ENCODE measurements at places on chromosomes 5 and 9.

DNA sequence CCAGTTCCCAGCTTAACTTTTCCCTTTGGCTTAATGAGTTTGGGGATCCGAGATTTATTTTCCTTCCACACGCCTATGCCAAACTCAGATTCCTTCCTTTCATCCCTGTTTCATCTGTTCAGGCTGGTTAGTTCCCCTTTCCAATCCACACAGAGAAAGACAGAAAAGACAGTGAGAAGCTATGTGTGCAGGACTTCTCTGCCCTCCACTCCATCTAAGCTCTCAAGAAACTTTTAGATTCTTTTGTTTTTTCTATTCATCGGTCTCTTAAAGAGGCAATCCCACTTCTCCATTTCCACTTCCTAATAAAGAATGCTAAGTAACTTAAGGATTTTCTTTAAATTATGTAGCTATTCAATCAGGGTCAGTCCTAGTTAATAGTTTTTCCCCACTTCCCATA is 11.2 kb downstream of the ITGA1 start:
- no peak for DNase-seq

- no peak for DNase-seq
Observed at GRCh38 chr5:32308946-32309345, 3.8 kb downstream of the MTMR12 start.

DNA sequence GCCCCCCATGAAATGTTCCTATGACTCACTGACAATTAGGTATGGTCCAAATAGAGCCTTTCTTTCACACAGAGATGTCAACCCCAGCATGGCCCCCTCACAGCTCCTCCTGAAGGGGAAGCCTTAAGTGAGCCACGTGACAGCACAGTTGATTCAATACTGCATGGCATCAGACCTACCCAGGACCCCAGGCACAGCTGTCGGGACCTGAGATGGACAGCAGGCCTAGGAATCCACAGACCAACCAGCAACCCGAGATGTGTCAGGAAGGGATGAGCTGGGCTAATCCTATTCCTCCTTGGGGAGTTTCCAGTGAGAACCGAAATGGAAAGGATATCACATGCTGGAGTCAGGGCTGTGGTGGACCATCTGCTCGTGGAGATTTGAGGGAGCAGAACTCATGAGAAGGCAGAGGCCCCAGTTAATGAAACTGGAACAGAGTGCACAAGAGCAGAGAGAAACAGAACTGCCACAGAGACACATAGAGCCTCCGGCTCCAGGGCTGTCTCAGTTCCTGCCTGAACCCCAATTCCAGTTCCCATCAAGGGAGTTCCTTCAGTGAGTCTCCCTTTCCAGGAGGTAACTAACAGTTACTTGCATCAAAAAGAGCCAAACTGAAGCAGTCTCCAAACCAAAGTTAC is 42.1 kb upstream of the SMIM23 start:
- no peak for DNase-seq

DNA sequence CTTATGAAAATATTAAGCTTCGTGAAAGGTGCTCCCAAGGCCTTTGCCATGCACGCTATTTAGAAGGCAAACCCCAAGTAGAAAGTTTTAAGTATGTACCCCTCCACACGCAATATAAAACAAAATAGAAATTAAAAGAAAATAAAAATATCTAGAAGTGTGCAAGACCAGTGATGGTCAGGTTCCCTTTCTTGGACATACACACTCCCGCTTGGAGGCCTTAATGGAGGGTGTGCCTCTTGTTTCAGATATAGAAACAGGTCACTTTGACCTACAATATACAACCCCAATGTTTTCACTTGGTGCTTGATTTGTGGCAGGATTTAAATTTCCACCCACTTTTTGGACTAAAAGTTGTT is 127.4 kb upstream of the STC2 start:
- no peak for DNase-seq

GRCh38 chr5:42636425-42636824 is 120.2 kb upstream of the CCDC152 start:
- no peak for DNase-seq

GRCh38 chr9:71761938-71762353 is 6.4 kb downstream of the CEMIP2 start:
- no peak for DNase-seq

DNA sequence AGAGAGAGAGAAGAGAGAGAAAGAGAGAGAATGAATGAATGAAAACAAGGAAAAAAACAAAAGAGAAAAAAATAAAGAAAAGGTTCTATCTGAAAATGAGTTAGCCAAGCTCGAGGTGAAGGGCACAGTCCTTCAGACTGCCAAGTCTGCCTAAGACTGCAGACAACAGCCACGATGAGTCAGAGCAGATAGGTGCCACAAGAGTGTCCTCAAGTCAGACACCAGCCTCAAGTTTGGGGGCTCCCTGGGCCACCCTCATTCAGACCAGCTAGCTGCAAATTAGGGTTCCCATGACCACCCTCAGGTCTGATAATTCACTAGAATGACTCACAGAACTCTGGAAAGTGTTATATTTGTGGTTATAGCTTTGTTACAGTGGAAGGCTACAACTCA is 13.9 kb upstream of the HABP4 start:
- DNase-seq: no peak

DNA sequence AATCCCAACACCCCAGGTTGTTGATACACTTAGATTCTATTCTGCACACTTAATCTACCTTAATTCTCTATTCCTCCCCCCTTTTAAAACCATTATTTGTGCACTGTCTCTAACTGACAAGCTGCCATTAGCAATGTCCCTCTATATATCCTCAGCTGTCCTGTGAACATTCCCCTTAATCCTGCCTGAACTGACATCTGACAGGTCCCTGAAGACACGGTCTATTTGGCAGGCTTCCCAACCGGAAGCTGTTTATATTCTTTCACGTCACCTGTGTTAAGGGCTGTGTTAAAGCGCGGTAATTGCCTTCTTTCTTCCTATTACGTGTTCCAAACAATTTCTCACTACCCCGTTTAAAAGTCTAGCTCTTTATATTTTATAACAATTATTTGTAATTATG is 277.3 kb downstream of the CDH9 start:
- no peak for DNase-seq

DNA sequence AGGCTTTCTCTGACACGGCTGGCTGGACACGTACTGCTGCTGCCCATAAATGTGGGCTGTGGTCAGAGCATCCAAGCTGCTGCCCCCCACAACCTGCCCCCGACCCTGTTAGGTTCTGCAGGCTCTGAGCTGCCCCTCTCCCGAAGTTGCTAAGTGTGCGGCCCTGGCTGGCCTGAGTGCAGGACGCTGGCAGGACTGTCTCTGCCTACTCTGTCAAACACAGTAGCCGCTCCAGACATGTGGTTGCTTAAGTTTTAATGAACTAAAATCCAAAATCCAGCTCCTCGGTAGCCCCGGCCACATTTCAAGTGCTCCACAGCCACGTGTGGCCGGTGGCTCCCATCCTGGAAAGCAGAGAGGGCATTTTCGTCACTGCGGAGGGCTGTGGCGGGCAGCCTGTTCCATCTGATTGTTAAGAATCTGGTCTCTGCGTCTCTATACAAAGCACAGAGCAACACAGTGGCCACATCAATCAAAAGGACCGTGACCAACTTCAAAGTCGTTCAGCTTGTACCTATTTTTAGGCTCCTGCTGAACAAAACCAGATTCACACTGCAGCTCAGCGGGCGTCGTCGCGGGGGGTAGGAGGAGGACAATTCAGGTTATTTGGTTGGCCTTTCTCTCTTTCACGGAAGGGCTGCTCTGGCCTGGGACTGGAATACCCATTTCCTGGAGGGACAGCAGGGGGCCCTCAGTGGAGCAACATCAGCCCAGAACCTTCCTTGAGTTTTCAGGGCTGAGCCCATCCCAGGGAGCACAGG is 68.9 kb downstream of the PTCH1 start:
- no peak for DNase-seq

DNA sequence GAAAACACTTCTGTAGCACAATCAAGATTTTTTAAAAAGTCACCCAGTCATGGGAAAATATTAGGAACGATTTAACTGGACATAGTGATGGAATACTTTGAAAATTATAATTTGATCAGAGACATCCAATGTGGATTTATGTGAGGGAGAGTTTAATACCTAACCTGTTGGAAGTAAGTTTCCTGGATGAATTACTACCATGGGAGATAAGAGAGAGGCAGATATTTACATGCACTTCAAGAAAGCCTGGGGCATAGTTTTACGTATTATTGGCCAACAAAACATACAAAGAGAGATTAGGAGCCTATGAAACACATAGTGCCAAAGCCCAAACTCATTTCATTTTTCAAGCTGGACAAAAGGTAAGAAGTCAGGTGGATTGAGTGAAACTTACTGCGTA is 336.8 kb downstream of the SLIT3 start:
- DNase-seq: no peak

DNA sequence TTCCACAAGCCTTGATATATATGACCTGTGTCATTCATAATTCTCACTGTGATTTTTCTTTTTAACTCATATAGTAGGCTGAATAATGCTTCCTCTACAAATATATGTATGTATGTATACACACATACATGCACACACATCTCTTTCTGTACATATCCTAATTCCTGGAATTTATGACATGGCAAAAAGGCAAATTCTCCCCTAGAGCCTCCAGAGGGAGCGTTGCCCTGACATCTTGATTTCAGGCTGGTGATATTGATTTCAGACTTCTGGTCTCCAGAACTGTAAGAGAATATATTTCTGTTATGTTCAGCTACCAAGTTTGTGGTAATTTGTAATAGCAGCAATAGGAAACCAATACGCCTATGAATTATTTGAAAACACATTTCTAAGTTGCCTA is 166.6 kb upstream of the GAS1 start:
- DNase-seq: no peak

GRCh38 chr9:35280399-35280798 is 118.6 kb downstream of the UNC13B start:
- DNase-seq: no peak

DNA sequence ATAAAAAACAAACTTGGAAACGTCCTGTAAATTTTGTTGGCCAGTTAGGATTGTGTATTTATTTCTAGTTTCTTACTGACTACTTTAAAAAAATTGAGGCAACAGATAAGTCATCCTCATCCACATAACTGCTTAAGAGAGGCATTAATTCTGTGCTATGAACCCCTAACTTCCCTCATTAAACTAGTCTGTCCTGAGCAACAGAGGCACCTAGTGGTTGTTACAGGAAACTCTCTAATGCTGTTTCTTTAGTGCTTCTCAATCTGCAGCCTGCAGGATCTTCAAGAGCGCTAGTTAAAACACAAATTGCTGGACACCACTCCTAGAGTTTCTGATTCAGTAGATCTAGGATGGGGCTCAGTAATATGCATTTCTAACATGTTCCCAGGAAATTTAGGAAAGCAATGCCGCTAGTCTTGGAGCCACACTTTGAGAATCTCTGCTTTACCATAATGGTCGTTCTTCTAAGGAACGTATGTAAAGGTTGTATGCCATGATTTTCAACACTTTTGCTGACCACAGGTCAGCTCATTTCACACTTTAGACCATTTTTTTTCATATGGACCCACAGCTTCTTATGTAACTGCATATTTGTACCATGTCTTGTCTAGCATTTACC is 410.1 kb upstream of the SMARCA2 start:
- DNase-seq: no peak

- DNase-seq: no peak
Observed at GRCh38 chr5:95526871-95527270, 27.9 kb downstream of the SKIC3 start.

DNA sequence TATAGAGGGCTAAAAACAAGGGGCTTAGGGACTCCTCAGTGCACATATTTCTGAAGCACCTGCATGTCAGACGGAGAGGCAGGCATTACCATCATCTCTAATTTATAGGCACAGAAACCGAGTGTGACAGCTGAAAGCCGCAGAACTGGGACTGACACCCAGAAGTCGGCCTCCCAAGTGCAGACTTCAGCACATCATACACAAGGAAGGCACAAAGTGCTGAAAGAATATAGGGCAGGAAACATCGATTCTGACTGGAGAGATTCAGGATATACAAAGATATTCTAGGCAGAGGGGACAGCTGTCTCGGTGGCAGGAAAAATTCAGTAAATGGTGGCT is 11.2 kb downstream of the MRPS27 start:
- DNase-seq: no peak

- no peak for DNase-seq
Observed at GRCh38 chr5:64942460-64942859, 173.7 kb downstream of the CWC27 start.

- no peak for DNase-seq
Observed at GRCh38 chr9:137252555-137253506, 1.7 kb downstream of the STPG3 start.
